ENCODE measurements at places on chromosomes 3 and 15.

- DNase-seq = no peak
Observed at GRCh38 chr3:58369876-58370275, 37.2 kb downstream of the PXK start.

- DNase-seq = no peak
Observed at GRCh38 chr3:43266995-43267394, 19.3 kb upstream of the SNRK start.

- no peak for DNase-seq
Observed at GRCh38 chr3:74370342-74370741, 244.1 kb downstream of the CNTN3 start.

DNA sequence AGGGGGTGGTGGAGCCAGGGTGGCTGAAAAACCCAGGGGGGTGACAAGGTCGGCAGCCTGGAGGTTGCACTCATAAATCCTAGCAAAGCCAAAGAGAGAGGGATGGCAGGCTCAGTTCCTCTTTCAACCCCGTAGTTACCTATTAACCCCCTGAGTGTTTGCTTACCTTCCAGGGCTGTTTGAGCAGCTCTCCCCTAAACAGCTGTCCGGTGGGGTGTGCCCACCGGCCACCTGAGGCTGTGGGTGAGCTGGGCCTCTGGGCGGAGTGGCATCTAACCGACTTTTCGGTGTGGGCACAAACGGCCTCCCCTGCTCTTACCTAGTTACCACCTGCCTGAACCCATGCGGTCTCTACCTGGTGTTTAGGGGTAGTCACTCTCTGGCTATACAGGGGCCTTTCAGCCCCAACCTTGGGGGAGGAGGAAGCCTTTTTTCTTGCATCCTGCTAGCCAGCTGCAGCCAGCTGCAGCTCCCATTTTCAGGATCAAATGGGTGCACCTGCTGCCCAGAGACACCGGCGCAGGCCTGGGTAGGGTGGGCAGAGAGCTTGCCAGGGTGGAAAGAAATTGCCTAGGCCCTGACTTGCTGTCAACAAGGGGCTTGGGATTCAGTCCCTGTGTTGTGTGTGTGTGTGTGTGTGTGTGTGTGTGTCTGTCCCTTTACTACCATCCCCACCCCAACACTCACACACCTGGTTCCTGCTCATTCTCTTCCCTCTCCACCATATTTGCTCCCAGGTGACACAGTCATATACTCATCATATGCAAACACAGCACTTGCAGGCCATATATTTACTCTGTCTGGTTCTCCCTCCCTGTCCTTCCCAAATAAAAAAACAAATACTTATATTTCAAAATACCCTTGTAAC, 3.7 kb downstream of the DLL4 start:
- DNase-seq = no peak

GRCh38 chr3:6854184-6854583, 6.7 kb upstream of the GRM7 start:
- DNase-seq = no peak

- no peak for DNase-seq
Observed at GRCh38 chr3:63818282-63819150, 583 bp upstream of the C3orf49 start.

DNA sequence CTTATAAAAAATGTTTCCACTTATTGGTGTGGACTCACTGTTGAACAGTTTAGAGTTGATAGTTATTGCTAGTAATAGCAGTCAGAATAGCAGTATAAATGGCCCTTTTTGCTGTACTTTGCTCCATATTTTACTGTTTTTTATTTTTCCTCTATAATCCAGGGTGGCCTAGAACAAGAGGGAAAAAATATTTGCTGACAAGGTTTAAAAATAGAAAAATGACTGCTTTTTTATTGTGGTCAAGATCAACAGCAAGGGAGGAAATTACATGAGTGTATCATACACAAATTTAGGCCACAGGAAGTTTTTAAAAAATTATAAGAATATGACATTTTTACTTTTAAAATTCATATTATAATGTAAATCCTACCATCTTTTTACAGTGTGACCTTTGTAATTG, 269.1 kb downstream of the WDR72 start:
- DNase-seq = no peak

DNA sequence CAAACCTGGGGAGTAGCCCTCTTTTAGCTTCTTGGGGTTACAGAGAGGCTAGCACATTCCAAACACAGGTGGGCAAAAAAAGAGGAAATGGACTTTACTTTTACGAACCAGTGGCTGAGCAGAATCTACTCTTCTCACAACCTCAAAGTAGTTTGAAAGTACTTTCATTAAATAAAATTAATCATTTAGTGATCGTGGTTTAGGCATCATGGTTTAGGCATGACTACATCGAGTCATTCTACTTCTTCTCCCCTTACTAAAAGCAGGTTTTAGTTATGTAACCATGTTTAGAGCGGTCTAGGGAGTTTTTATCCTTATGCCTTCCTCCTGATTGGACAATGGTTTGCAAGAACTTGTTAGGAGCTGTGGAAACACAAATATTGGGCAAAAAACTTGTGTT, 2.5 kb upstream of the GREM1 start:
- DNase-seq = no peak

DNA sequence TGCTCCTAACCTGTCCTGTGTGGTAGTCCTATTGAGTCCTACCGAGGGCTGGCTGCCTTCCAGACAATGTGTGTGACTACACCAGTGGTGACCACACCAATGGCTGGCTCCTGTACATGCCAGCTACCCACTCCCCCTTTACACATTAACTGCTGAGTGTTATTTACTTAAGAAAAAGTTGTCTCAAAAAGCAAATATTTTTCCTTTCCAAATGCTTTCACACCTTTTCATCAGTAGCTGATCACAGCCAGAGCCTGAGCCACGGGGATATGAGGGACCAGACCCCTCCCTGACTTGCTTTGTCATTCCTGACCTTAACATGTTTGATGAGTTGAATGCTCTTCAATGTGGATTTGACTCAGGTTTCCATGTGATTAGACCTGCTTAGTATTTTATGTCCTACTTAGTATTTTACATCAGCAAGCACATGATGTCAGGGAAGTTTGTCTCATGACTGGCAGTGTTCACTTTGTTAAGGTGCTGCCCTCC, 29.6 kb upstream of the GREM1 start:
- no peak for DNase-seq

DNA sequence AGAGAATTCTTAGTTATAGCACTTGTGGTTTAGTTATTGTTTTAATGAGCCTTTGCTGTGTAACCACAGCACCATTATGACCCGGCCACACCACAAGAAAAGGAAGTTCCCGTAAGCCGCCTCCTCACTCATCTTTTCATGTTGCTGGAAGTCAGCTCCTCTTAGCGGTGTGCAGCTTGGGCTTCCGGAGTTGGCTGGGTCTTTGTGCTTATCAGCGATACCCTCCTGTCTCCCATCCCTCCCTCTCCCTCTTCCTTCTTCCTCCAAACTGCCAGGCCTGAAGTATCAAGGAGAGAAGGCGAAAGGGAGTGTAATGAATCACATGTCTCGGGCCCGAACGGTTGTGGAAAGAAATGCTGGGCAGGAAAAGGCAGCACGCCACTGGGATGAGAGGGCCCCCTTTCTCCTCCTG, 353.5 kb downstream of the MCTP2 start:
- DNase-seq = no peak

DNA sequence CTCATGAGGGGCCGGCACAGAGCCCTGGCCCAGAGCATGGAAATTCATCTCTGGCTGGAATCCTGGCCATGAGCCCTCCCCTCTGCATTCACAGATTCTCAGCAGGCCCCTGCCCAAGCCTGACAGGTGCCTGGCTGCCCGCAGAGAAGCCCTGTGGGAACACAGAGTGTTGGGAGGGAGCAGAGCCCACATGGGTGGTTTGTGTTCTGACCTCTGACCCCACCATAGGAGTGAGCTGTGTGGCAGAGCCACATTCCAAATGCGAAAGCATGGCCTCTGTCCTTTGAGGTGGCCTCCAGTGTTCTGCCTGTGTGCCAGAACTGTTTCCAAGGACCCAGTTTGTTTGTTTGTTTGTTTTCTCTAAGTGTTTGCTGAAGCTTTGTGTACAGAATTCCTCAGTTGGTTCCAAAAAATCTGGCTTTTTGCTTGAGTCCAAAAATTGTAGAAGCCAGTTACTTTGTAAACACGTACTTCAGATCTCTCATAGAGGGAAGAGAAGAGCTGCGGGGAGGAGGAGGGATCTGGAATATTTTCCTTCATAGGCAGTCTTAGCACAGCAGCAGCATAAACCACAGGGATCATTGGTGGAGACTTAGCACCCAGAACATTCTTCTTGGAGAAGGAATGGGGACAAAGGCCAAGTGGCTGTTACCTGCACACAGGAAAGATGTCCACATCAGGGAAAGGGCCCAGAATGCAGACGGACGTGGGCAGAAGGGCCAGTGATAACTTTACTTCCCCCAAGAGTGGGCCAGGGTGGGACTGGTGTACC, 36.0 kb downstream of the GRAMD2A start:
- DNase-seq = no peak

DNA sequence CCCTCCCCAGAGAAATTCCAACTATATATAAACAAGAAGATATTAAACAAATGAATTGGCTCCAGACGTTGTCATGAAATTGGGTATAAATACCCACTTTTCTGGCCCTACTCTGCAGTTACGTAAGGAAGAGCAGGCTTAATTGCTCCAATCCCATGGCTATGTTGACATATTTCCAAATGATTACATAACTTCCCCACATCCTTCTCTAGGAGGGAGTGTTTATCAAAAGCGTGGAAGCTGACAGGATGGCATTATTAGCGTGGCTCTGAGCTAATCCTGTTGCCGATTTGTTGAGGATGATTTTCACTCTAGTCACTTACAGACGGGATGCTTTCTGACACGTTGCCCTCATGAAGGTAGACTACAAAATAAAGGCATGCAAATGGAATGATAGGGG, 347.5 kb upstream of the TMCO5A start:
- DNase-seq = no peak

- no peak for DNase-seq
Observed at GRCh38 chr3:153973722-153974265, 147.4 kb upstream of the ARHGEF26 start.

- no peak for DNase-seq
Observed at GRCh38 chr3:175457301-175457700, 598.2 kb downstream of the NAALADL2 start.

DNA sequence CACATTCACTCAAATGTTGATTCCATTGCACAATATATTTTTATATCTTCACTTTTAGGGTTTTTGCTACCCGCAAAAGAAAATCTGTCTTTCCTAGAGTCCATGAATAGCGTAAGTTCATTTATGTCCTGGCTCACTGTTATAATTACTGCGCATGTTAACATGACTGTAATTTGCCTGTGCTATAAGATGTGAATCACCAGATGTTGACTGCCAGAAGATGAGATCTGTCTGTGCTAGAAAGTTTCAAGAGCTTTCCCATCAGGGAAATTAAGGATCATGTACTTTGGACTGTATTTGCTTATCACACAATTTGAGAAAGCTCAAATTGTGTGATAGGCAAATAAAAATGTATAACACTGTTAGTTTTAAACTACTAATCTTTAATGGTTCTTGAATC, 322.5 kb downstream of the CHL1 start:
- DNase-seq = no peak

- no peak for DNase-seq
Observed at GRCh38 chr3:169390741-169391305, 272.7 kb downstream of the MECOM start.

DNA sequence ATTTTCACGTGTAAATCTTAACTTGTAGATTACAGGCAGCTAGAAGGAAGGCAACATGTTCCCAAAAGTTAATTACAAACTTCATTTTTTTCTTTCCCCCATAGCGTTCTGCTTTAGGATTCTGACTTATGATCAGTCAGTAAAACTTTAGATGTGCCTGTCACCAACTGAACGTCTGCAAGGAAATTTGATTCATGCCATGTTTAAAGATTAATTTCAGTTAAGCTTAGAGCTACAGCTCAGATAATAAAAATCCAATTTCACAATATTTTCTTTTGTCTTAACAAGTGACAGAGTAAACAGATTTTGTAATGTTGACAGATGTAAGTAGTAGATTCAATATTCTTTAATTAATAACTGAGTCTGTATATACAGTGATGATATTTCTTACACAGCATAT, 253.1 kb downstream of the NFKBIZ start:
- no peak for DNase-seq

DNA sequence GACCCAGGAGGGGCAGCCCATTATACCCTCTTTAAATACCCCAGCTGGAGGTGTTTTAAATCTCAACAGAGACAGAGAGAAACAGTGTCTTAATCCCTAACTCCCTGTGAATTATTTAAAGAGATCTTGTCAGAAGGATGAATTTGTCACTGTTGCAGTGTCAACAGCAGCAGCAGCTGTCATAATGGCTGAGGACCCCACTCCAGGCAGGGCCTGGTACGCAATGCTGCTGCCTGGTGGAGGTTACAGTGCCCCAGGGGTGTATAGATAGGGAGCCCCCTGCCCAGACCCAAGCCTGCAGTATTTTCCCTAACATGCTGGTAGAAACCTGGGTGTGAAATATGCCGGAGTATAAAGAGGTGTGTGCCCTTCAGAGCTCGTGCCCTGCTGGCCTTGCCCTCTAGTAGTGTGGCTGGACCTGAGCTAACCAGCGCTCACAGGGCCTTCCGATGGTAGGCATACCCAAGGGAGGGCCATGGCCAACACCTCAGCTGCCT, 143.0 kb downstream of the EPHB1 start:
- DNase-seq = no peak

DNA sequence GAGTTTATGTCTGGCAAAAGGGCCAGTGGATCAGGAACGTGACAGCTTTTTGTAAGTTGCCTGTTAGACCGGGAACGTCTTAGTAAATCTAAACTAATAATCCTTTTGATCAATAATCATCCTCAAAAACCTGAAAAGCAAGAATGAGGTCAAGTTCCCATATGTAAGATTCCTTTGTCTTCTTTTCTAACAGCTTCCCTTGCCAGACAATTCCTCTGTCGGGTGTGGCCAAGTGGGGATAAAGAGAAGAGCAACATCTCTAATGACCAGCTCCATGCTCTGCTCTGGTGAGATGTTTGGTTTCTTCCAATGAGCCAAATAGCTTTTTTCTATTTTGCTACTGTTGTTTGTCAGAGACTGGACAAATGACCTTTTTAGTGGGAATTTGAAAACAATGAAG, 19.8 kb downstream of the FANCD2OS start:
- no peak for DNase-seq

GRCh38 chr15:52466134-52466701, 62.5 kb downstream of the MYO5A start:
- no peak for DNase-seq

- no peak for DNase-seq
Observed at GRCh38 chr3:152190636-152191183, 78.0 kb upstream of the MBNL1 start.

DNA sequence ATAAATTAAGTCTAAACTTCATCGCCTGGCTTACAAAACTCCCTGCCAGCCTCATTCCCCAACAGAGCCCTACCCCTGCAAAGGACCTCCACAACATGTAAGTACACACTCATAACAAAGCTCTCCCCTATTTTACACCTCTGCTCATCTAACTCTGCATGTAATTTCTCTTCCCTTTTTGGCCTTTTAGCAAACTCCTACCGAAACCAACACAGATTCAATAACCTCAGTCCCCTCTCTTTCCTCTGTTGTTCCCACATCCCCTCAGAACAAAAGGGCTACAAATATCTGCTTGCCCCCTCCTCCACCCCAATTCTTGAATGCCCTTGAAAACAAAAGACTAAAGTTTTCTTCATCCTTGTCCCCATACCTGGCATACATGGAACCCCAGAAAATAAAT, 662 bp downstream of the UBL7 start:
- DNase-seq = no peak

GRCh38 chr3:14513566-14514322, 26.4 kb downstream of the GRIP2 start:
- no peak for DNase-seq

- no peak for DNase-seq
Observed at GRCh38 chr3:79874646-79875045, 106.8 kb upstream of the ROBO1 start.

- no peak for DNase-seq
Observed at GRCh38 chr3:44803298-44803697, 41.7 kb downstream of the KIF15 start.
